ENCODE measurements at places on chromosomes 12 and 14. TPM values are rescaled to one million over a fixed set of nuclear protein-coding genes. Genes with fewer than 3 reads are reported as not detected.

DNA sequence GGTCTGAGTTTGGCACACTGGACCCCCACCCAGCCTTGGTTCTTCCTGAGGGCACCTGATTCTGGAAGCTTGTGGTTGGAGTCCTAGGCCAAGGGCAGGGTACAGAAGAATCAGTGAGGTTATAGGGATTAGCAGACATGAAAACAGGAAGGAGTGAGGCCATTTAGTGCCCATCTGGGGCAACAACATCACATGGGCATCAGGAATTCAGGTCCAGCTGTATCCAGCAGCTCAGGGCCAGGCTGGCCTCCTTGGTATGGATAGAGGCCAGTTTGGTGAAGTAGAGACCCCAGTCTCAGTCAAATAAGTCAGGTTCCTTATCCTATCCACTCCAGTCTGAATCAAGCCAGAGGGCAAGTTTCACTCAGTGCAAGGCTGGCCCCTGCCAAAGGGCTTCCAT lies 36.2 kb downstream of the RASAL1 start:
- DNase-seq, result no peak

DNA sequence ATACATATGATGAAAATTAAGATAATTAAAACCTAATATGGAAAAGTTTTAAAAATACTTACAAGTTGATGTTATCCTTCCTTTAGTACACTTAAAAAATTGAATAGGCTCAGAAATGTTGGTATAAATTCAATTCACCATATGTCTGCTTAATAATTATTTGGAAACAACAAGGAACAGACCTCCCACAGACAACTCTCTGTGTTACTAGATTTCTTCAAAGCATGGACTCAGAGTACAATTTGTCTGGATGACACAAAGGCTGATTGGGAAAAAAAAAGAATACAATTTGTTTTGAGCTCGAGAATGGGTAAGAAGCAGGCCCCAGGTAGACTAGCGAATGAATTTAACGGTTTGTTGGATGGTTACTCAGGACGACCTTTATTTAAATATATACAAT lies 48.9 kb upstream of the BTG1 start:
- no peak for DNase-seq

PCNX4 gene
- total RNA-seq, result 34.7 TPM

CLEC4D gene
- not detected for total RNA-seq

VDR gene
- total RNA-seq, result 2.9 TPM

CD4 gene
- 224 TPM for total RNA-seq

- DNase-seq, result no peak
Observed at GRCh38 chr12:15186597-15186996, 34.6 kb downstream of the RERG start.

DNA sequence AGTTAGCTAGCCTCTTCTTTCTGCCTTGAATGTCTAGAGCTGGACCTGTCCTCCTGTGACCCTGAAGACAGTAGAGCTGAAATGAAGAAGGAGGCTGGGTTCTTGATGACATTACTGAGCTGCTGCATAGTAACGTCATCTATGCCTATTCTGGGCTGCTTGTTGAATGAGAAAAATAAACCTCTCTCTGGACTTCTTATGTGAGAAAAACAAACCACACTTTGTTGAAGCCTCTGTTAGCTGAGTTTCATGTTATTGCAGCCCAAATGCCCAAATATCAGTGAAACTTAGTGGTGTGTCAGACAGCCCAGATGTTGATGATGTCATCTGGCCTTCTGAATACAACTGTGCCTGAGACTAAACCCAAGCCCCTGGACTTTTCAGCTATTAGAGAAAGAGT lies 67.0 kb upstream of the MAX start:
- DNase-seq, result peak; percentile 35

DNA sequence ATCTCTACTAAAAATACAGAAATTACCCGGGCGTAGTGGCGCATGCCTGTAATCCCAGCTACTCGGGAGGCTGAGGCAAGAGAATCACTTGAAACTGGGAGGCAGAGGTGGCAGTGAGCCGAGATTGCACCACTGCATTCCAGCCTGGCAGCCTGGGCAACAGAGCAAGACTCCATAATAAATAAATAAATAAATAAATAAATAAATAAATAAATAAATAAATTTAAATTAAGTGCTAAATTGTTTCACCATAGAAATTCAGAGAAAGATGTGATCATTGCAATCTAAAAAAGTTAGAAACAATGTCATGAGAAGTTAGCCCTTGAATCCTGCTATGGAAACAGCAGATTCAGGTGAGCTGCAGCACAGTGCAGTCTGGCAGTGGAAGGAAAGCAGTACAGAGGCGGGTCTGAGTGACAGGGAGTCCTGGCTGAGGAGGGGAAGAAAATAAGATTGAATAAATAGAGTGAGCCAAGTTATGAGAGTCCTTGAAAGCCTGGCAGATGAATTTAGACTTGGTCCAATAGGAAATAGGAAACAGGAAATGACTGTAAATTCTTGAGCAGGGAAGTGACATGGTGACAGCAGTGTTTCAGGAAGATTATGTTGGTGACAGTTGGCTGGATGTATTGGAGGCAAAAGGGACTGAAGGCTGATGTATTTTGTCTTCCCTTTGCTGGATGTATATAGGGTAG lies 241.5 kb downstream of the GXYLT1 start:
- no peak for DNase-seq

CCDC77 gene
- total RNA-seq, result 5.6 TPM

DNA sequence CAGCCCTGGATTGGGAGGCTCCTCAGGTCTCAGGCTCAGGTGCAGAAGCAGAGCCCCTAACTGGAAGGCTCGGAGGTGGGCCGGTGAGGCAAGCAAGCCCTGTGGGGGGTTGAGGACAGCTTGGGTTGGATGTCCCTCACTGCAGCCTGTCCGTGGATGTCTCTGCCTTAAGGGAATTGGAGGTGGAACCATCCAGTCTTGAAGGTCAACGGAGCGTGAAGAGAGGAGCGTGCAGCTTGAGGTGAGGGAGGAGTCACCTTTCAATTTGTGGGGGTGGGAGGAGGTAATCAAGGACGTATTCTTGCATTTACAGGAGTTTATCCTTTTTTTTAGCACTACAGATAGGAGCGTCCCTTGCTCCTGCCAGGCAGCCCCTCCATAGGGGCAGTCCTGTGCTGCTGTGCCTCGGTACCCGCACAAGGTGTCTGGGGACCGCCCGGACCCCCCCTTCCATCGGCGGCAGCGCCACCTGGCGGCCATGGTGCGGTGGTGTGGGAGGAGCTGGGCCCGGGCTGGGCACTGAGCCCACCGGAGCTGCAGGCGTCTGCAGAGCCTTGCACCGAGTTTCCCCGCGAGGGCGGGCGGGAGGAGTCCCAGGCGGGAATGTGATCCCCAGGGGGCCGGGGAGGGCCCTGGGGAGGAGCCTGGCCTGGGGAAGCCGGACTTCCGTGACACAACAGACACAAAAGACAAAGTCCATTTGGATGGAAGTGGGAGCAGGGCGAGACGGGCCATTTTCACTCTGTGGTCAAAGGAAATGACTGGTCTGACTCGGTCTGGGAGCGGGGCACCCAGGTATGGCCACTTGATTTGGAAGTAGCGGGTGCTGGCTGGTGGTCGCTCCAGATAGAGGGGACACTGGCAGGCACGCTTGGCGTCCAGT lies 864 bp downstream of the DNAJC22 start:
- DNase-seq, result peak; percentile 70
